ENCODE measurements at places on chromosomes 16 and 17. TPM values are rescaled to one million over a fixed set of nuclear protein-coding genes. Genes with fewer than 3 reads are reported as not detected.

HEXD gene
- polyA plus RNA-seq = 8.7 TPM

GRCh38 chr16:15682105-15682570, 32.1 kb downstream of the NDE1 start:
- DNase-seq = no peak

DNA sequence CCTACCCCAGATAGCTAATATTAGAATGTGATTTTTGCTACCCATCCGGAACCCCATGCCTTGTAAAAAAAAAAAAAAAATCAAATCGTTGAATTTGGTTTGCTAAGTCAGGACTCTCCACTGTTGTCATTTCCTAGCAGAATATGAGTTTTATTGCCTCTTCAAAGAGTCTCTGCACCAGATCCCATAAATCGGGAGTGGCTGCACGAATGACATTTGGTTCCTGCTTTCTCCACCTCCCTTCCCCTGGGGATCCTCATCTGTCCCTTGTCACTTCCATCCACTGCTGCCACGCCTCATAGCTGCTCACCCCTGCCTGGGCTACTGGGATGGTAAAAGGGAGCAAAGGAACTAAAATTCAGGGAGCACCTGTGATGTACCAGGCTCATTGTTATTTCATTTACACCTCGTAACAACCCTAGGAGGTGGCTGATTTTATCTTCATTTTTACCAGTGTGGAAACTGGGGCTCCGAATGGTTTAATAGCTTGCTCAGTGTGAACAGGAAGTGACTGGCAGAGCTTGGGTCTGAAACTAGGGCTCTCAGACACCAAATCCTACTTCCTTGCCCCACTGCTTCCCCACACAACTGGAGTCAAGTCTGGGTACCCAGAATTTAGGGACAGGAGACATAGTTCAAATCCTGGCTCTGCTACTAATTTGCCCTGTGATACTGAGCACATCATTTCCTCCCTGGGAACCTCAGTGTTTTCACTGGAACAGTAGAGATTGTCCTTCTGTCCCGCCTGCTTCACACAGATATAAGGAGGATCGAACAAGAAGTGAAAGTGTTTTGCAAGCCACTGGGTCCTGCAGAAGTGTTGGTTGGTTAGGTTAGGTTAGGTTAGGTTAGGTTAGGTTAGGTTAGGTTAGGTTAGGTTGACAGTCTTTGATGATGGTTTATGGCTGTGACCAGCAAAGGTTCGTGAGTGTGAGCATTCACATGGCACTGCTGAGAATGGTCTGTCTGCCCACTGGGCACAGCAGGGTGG, 585 bp upstream of the KRT36 start:
- no peak for DNase-seq

GRCh38 chr17:4838309-4838785, 5.2 kb downstream of the MINK1 start:
- no peak for DNase-seq

DNA sequence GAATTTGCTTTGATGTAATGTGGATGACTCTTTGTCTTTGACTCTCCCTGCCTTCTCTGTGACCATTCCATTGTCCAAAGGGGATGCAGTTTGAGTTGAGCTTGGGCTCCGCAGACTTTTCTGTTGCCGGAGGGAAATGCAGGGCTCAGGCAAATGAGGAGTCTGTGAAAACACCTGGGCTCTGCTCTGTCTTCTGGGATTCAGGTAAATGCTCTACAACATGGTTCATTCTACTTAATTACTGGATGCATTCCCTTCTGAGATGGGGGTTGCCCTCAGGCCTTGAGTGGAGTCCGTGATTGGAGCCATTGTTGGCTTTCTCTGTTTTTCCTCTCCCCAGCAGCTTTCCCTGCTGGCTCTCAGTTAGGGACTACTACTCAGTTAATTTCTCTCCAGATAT, 26.4 kb upstream of the SPNS2 start:
- DNase-seq = no peak

DNA sequence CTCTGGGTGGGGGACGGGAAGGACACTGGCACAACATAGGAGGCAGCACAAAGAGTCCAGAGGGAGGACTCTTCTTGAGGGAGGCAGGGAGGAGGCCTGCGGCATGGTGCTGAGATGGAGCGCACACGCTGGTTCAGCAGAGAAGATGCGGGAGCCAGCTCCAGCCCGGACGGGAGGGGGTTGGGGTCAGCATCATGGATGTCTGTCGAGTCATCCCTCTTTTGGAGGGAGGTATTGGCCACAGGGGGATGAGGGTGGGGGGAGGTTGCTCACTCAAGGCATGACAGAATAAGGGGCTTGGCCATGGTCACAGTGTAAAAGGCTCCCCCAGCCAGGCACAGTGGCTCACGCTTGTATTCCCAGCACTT, 19.3 kb downstream of the DCAKD start:
- DNase-seq = no peak

DNA sequence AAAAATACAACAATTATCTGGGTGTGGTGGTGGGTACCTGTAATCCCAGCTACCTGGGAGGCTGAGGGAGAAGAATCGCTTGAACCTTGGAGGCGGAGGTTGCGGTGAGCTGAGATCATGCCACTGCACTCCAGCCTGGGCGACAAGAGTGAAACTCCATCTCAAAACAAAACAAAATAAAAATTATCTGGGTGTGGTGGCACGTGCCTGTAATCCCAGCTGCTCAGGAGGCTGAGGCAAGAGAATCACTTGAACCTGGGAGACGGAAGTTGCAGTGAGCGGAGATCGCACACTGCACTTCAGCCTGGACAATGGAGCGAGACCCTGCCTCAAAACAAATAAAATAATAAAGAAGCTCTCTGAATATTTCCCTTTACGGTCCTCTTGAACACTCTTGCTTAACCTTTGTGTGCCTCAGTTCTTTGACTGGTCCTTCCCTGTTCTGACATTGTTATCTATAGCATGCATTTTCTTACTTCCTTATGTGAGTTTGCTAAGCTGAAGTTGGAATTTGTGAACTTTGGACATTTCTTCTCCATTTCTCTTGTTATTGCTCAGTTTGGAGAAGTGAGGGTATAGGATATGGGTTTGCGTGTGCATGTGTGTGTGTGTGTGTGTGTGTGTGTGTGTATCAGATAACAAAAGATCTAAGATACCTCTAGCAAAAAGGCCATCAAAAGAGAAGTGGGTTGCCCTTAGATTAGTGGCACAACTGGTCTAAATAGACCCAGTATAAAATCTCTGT, 29.7 kb upstream of the WSB1 start:
- DNase-seq = no peak
